ENCODE measurements at places on chromosomes 7 and 10. TPM values are rescaled to one million over a fixed set of nuclear protein-coding genes. Genes with fewer than 3 reads are reported as not detected.

ADCY1 gene
- 0.41 TPM for total RNA-seq

TMEM209 gene
- total RNA-seq: 19.1 TPM

NEUROG3 gene
- total RNA-seq: 8.2 TPM

STK32C gene
- total RNA-seq: 7.8 TPM

IL2RA gene
- 0.79 TPM for total RNA-seq

NME8 gene
- total RNA-seq: not detected

Measured in transverse colon (tissue), 4 donors.